NCI-H1694 treated with DMSO at 0.1 percent for 48 hours (cell line): ENCODE measurements at places on chromosomes 5 and 9.
A peak's percentile ranks its signal among the peaks of the same experiment; 100 is the strongest.

- no peak for DNase-seq
Observed at GRCh38 chr9:22240619-22241018, 206.0 kb upstream of the DMRTA1 start.

- no peak for DNase-seq
Observed at GRCh38 chr5:143601917-143602333, 198.4 kb upstream of the NR3C1 start.

GRCh38 chr5:114648940-114649339, 287.1 kb downstream of the KCNN2 start:
- DNase-seq = no peak

DNA sequence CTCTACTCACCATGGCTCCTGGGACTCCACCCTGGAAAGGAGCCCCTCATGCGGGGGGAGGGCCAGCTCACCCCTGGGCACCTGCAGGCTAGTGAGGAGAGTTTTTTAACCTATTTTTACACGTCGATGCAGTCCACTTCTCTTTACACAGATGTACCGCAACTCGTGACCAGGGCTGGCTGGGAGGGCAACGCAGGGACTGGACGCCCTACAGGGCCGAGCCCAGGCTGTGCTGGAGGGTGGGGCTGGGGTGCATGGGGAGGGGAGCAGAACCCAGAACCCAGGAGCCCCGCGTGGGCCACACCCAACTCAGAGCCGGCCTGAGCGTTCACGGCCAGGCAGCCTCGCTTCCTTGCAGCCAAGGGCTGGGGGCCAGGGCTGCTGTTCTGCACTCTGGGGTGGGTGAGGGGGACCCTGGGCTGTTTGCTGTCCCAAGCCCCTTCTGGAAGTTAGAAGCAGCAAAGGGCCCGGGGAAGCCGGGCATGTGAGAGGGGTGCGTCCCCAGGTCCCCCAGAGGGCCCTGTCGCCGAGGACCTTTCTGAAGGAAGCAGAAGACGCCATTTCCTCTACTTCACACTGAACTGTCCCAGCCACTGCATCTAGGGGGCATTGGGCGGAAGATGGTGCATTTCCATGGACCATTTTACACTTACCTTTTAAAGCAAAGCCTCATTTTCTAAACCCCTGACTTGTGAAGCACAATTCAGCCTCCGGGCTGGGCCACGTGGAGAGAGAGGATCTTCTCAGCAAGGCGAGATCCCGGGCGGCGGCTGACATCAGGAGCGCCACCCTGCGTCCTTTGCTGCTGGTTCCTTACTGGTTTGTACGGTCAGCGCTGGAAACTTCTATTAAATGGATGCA, 90.5 kb downstream of the KCNT1 start:
- no peak for DNase-seq

DNA sequence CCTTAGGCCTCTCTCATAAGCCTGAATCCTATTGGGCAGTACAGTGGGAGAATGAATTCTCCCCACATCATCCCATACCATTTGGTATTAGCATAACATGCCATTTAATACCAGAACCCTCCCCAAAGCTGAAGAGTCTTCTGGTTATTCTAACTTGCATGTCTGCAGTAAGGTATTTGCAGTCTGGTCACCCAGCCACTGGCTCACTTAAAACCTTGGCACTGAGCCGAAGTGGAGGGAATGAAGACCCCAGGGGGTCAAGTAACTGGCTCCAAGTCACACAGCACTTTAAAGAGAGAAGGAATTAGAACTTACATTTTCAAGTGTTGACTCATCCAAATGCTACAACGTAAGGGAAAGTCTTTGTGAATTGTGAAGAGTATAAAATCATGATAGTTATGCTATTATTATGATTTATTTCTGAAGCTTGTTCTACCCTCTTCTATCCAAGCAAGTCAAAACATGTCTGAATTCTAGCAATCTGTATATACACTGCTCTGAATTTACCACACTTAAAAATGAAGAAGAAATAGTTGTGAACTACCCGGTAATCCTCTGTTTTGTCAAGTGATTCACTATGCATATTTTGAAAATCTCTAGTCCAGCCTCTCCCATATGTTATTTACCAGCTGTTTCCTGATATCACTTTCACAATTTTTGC, 28.5 kb downstream of the GLRA1 start:
- peak; percentile 68 for DNase-seq

DNA sequence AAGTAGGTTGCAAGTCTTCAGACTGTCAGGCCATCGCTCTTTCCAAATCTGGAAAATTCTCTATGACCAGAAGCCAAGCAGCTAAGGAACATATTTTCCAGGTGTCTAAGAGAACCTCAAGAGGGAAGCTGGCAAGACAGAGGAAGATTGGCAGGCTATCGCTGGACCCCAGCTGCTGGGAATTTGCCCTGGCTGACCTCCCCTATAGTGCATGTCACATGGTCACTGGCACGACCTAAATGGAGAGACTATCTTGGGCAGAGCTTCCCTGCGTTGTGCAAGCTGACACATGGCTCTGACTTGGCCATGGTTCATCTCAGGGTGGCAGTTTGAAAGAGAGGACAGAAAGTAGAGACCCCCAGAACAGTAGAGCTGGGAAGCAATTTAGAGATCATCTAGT, 104.9 kb upstream of the ZNF618 start:
- DNase-seq = no peak

- peak; percentile 30 for DNase-seq
Observed at GRCh38 chr9:19728101-19728500, 60.7 kb downstream of the SLC24A2 start.

DNA sequence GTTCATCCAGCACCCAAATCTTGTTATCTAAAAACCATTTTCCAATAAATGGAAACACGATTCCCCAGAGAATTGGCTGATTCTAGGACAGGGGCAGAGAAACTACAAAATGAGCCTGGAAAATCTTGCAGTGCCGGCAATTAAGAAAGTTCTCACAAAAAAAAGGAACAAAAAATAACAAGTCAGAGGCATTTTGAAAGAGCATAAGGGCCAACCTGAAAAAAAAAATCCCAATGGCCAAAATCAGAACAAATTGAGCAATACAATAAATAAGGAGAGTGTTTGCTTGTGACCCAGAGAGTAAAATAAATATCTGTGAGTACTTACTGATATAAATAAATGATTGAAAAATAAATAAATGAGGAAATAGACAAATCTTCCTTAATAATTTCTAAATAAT, 55.1 kb upstream of the S1PR3 start:
- DNase-seq = no peak

- DNase-seq = no peak
Observed at GRCh38 chr9:34566322-34566721, 23.2 kb downstream of the CNTFR start.

DNA sequence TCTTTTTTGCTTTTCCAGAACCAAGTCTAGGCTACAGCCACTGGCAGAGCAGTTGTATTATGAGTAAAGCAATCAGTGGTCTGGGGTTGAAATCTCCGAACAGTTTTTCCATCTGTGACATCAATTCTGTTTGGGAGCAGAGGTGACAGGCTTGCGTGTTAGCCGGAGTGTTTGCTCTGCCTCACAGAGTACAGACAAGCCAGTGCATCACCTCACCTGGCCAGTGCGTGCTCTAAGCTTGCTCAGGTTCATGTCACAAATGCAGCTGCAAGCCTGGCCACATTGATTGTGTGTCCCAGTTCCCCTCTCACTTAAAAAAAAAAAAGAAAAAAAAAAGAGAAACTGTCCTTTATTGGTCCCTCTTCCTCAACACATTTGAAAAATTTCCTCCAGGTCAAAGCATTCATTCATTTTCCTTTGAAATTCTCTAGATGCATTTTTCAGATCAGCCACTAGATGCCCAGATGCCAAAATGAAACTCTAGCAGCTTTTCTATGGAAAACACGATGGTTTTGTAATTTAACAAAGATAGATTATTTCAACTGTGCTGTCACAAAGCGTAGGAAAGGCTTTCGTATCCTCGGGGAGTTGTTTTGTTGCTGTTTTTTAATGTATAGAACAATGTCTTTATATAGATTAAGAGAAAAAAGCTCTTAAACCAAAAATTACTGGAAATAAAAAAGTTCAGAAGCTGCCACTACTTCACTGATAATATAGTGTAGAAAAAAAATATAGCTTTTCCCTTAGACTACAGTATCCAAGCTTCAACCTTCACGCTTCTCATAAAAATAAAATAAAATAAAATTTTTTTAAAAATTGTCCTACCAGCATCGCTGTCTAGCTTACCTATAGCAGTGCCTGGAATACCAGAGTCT, 585.5 kb downstream of the TLE1 start:
- no peak for DNase-seq

DNA sequence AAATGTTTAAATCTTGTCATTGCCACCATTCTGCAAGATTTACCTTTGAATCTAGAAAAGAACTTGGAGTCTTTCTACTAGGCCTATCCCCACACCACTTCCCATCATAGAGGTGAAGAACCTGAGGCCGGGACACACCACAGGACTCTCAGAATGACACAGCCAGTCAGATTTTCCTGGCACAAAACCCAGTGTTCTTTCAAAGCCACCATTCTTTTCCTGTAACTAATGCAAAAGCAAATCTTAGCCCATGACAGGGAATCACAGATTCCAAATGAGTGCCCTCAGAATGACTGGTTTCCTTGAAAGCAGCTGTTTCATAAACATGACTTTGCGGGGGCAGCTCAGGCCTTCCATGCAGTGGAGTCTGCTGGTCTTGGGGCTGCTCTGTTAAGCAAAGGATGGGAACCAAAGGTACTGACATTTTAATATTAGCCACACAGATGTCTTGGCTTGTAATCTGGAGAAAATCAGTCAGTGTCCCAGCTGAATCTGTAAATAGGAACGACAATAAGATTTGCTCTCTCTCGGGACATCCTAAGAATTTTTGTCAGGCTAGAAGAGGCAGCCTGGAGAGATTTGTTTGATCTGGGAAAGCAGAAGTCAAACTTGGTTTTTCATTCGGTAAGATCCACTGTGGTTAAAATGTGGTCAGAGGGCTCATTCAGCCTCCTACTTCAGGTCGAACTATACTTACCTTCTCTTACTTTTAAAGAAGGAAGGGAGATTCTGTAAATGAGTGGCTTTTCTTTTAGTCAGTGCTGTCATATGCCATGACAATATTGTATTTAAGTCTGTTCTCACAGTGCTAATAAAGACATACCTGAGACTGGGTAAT, 115.1 kb downstream of the PALM2AKAP2 start:
- DNase-seq = no peak

DNA sequence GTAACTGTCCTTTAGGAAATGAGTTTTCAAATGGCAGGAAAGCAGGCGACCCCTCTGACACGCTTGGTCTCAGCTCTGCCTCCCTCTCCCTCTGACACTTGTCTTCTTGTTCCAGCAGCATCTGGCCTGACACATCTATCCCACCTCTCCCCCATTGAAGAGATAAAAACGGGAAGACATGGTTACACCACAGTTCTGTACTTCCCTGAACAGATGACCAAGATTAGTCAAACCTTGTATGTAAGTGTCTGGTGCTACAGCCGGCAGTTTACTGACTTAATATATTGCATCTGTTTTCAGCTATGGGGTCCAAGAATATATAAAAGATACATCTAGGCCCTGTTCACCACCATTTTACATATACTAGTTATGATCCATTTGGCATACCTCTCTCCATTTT, 29.6 kb upstream of the MLLT3 start:
- no peak for DNase-seq

DNA sequence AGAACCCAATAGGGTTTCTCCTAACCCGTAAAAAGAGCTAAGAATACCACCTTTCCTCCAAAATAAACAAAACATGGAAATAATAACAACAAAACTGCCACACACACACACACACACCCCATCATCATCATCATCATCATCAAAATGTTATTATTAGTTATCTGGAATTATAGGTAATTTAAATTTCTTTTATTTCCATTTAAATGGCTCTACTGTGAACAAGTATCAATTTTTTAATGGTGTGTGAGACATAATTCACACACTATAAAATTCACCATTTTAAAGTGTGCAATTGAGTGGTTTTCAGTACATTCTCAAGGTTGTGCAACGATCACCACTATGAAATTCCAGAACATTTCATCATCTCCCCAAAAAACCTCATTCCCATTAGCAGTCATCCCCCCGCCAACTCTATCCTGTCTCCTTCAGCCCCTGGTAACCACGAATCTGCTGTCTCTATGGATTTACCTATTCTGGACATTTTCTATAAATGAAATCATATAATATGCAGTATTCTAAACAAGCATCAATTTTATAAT, 172.7 kb downstream of the ROR2 start:
- no peak for DNase-seq

- DNase-seq = no peak
Observed at GRCh38 chr9:20978249-20978648, 53.2 kb downstream of the HACD4 start.

GRCh38 chr5:39080597-39081204, 6.5 kb upstream of the RICTOR start:
- DNase-seq = no peak

- DNase-seq = no peak
Observed at GRCh38 chr9:112605518-112605917, 112.4 kb downstream of the INIP start.

DNA sequence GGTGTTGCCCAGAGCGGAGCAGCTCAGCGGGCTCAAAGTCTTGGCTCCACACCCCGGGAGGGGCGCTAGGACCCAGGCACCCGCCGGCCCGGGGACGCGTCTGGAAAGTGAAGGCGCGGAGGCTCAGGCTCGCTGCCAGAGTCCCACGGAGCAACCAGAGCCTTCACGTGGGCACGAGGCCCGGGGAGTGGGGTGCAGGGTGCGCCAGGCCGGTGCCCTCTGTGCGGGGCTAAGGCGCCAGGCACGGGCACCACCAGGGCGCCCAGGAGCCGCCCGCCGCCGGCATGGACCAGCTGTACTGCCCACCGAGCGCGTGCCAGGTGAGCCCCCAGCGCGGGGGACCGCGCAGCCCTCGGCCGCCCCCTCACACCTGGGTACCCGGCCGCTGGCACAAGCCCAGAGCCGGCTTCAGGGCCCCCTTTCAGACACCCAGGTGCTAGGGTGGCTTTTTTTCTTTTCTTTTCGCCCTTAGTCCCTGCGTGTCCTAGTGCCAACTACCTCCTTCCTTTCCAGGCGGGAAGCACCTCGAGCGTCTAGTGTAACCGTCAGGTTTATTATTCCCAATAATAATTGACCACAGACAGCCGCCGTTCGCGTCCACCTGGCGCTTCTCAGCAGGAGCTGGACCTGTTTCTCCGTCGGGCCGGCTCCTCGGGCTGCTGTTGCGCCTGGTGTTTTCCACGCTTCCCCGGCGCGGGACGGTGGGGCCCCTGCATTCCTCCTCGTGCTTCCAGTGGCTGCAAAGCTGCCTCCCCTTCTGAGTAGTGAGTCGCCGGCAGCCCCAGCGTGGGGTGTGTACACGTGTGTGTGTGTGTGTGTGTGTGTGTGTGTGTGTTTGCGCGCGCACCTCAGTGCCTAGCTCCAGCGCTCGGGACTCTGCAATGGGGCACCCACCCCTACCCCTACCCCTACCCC, 30.1 kb upstream of the PDE8B start:
- DNase-seq = no peak

GRCh38 chr9:91483835-91484234, 60.2 kb upstream of the NFIL3 start:
- no peak for DNase-seq

GRCh38 chr9:131467214-131467935, 35.3 kb upstream of the POMT1 start:
- no peak for DNase-seq

DNA sequence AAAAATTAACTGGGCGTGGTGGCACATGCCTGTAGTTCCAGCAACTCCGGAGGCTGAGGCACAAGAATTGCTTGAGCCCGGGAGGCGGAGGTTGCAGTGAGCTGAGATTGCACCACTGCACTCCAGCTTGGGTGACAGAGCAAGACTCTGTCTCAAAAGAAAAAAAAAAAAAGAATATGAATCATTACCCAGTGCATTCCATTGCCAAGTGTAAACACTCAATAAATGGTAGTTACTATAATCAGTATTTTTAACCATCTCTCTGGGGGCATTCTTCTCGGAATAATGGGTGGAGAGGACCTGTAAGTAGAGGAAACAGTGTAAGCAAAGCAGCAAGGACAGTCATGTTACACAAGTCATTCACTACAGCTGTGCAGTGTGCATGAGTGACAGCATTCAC, 13.8 kb upstream of the RANBP17 start:
- DNase-seq = no peak
